ENCODE measurements at places on chromosomes 2 and 18.

- DNase-seq = no peak
These were observed 11.2 kb downstream of the ASPRV1 start for GRCh38 chr2:69950241-69950640.

DNA sequence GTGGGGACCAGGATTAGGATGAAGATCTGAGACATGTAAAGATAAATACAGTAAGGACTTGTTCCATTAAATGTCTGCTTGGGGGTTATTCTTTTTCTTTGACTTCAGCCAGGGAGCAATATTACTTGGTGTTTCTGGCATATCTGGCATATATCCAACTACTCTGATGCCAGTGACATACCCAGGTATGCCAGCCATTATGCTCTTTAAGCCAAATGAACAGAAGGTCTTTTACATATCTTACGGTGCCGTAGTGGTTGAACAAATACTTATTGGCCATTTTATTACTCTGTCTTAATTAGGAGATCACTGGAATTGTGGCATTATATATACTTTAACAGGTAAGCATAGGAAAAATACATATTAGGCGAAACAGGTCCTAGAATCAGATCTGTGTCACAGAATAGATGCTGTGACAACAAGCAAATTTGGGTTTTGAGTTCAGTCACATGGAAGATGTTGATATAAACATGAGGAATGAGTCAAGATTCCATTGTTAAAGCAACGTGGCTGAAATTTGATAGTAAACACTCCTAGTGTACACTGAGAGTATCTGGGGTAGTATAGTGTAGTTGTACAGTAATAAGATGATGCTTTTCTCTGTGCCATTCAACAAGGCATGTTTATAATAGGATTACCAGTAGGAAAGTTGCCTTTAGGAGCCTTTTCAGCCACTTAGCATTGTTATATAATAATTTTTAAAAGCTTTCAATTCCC, 62.6 kb downstream of the KCTD18 start:
- DNase-seq = no peak

DNA sequence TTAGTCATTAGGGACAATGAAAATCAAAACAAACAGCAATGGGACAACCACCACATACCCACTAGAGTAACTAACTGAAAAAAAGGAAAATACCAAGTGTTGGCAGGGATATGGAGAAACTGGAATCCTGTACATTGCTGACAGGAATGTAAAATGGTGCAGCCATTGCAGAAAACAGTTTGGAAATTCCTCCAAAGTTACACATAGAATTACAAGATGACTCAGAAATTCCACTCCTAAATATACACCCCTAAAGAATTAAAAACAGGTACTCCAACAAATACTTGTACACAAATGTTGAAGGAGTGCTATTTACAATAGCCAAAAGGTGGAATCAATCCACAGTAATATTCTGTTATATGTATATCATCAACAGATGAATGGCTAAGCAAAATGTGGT, 110.9 kb downstream of the ROCK1 start:
- DNase-seq = no peak

- DNase-seq = no peak
These were observed 17.7 kb downstream of the MRPS9 start for GRCh38 chr2:105055613-105056012.

GRCh38 chr2:164535280-164536025, 85.8 kb downstream of the GRB14 start:
- DNase-seq = no peak

GRCh38 chr2:234401426-234401825, 95.5 kb downstream of the ARL4C start:
- DNase-seq = no peak

GRCh38 chr2:108417254-108417653, 31.8 kb upstream of the GCC2 start:
- DNase-seq = no peak

GRCh38 chr2:177296040-177296439, 31.5 kb upstream of the NFE2L2 start:
- no peak for DNase-seq

DNA sequence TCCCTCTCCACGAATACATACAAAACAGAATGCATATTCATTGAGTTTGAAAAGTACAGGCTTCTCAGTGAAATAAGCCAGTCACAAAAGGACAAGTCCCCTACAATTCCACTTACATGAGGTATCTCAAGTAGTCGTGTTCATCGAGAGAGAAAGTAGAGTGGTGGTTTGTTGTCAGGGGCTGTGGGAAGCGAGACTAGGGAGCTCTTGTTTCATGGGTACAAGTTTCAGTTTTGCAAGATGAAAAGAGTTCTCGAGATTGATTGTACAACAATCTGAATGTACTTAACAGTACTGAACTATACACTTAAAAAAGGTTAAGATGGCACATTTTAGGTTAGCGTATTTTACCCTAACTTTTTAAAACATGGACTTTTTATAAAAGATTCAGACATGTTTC, 71.5 kb upstream of the TTC39C start:
- DNase-seq = no peak

GRCh38 chr2:45458909-45459563, 152.0 kb downstream of the SRBD1 start:
- DNase-seq = no peak

GRCh38 chr2:217351378-217351777, 491.5 kb upstream of the TNP1 start:
- DNase-seq = no peak

DNA sequence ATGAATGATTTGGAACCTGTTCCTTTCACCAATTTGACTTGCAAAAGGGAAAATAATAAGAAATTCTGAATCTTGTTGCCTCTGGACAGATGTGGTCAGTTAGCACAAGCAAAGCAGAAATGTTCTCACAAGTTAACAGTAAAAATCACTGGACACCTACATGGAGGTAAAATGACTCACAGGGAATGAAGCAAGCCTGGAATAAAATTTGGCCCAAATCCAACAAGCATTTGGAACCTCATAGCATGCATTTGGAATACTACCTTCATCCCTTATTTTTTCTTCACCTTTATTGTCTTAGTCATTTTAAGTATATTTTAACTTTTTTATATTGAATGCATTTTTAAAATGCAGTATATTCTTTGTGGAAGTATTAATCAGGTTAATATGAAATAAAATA, 602.9 kb downstream of the ARHGAP15 start:
- no peak for DNase-seq

GRCh38 chr2:232979871-232980461, 33.1 kb downstream of the NGEF start:
- DNase-seq = peak; percentile 30

DNA sequence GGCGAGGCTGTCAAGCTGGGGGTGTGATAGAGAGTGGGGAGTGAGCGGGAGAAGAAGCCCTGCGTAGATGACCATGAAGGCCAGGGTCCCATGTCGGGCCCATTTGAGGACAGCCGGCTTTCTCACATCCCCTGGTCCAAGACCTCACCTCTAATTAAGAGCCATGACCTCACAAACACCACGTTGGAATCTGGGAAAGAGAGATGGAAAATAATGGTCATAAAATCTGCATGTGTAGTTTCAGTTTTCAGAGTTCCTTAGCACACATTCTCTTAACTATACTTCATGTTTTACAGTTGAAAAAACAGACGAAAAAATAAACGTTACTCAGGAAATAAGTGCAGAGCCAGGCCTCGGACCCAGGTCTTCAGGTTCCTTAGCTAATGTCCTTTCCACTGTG, 244.8 kb upstream of the SIX2 start:
- no peak for DNase-seq

GRCh38 chr2:72965770-72966450, 48.6 kb downstream of the EMX1 start:
- no peak for DNase-seq

DNA sequence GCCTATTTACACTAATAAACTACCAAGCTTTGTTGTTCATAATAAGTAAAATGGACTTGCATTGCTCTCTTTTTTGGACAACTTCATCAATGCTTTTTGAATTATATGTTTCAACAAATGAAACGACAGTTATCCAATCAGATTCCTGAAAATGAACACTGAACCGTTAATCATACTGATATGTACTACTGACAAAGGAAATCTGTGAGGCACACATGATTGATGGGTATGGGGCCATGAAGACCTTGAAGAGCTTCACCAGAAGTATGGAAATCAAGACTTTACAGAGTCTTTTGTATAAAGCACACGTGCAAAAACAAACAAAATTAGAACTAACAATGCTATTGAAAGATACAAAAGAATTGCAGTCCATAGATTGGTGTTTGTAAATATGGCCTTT, 51.2 kb downstream of the HNMT start:
- DNase-seq = no peak

DNA sequence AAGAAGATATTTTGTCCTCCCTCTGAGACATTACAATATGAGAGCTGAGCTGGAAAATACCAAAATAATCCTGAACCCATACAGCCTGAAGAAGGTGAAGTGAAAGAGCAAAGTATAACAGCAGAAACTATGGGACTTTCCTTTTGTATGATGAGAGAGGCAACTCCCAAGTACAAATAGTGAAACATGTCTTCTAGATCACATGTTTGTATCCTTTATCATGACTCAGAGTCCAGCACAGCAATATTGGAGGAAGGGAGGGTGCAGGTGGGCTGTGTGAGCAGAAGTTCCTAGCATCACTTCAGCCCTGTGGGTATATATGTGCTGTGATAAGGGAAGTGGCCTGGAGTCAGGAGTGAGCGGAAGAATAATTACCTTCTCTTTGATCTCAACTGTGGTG, 265.6 kb upstream of the NRXN1 start:
- no peak for DNase-seq

- no peak for DNase-seq
These were observed 107.6 kb downstream of the STRN start for GRCh38 chr2:36858551-36859365.

DNA sequence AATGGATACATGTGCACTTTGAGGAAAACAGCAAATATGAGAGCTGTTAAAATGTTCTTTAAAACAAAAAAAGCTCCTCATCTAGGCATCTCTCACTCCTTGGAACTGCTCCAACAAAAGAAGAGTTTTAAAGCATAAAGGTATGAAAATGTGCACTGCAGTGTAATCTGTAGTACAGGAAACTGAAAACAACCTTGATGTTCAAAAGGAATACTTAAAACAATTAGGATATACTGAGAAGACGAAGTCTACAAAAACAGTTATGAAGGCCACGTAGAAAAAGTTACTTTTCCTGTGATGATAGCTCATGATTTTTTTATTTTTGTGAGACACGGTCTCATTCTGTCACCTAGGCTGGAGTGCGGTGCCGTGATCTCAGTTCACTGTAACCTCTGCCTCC, 2.1 kb upstream of the GPR75 start:
- DNase-seq = no peak

DNA sequence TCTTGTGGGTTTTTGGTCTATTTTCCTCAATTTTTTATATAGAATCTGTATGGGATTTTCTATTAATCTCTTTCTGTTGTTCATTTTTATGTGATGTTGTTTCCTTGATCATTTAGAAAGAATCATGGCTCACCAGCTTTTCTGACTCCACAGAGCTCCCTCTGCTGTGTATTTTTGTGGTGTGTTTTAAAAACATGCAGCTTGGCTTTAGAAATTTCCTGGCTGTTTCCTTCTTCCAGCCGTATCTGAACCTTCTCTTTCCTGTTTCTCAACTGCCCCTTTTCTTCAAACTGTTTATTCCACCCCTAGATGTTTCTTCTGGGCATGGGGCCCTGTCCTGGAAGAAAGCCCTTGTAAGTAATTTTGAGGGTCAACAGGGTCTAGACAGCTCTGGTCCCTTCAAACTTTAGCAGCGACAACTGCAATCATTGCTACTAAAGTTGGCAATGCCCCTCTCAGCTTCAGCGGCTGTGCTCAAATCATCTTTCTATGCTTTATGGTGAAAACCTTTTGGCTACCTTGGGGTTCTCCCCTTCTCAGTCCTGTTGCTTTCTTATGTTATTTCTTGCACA, 17.6 kb upstream of the COPS8 start:
- DNase-seq = no peak

- DNase-seq = peak; percentile 49
These were observed 1.7 kb downstream of the TBC1D8 start for GRCh38 chr2:101149241-101150192.

- DNase-seq = peak; percentile 93
These were observed 13.1 kb upstream of the ROCK2 start for GRCh38 chr2:11357428-11357972.

GRCh38 chr2:134431838-134432434, 178.1 kb downstream of the MGAT5 start:
- DNase-seq = no peak

DNA sequence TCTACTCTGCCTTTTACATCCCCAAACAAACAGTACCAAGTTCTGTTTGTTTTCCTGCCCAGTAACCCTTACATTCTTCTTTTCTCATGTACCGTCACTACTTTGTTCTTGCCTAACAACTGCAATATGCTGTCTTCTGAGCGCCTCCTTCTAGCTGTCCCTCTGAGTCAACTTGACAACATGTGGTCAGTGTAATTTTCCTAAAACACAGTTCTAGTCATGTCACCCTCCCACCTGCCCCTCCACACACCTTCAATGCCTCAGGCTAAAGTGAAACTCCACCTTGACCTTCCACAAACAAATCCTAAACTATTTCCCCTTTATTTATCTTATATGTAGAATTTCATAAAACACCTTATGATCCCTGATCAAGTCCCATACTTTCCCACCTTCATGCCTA, 124.6 kb upstream of the CD302 start:
- DNase-seq = no peak

DNA sequence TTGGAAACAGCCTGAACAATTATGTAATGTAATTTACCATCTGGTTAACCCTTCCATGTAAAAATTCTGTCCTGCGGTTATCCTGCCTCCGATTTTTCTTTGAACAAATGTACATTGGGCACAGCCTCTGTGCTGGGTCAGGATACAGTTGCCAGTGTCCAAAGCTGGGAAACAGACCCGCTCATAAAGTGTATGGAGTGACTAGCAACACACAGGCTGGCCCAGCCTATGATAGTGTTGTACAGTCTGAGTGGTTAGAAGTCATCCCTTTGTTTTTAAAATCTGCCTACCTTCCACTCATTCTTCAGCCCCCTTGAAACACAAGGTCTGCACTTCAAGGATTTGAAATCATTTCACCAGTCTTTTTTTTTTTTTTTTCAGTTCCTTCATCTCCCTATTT, 50.1 kb downstream of the FEZ2 start:
- no peak for DNase-seq

- no peak for DNase-seq
These were observed 65.7 kb upstream of the SERPINE2 start for GRCh38 chr2:224104668-224105386.

- DNase-seq = no peak
These were observed 38.9 kb downstream of the PIEZO2 start for GRCh38 chr18:11110509-11110908.

DNA sequence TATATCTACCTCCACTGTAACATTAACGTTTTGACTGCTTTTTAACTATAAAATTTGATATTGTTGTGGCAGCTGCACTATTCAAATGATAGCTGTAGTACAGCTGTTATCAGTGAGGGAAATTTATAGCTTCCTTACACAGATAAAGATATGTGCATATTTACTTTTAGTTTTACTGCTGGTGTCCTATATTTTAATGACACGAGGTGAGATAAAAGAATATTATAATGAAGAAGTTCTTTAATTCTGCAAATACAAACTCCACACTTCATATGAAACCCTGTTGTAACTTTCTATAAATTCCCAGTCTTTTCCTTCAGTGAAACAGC, 427.8 kb upstream of the ZEB2 start:
- no peak for DNase-seq

Data from left lobe of liver (tissue), 2 donors.